ENCODE measurements at places on chromosomes 3 and 15. TPM values are rescaled to one million over a fixed set of nuclear protein-coding genes. Genes with fewer than 3 reads are reported as not detected.

DNA sequence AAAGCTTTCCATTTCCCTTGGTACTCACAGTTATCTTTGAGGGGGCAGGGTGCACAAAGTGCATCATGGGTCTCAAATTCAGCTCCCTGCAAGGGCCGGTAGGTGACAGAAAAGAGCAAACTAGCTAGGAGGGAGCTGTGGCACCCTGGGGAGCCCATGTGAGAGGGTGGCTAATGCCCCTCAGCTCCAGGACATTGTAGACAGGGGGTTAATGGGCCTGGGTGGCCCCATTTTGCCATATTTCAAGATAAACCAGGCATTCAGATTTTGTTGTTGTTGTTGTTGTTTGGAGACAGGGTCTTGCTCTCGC is 3.7 kb upstream of the SLC6A6 start:
- H3K4me3 ChIP-seq, result no peak overlapping the region
- DNase-seq, result no peak
- no peak overlapping the region for H3K27ac ChIP-seq

- DNase-seq, result no peak
- H3K27ac ChIP-seq, result no peak overlapping the region
- H3K4me1 ChIP-seq, result no peaks in the 10 kb centered on the region
- no peaks in the 10 kb centered on the region for H3K27me3 ChIP-seq
- H3K4me3 ChIP-seq, result no peak overlapping the region
Measured at GRCh38 chr15:90685591-90686434, 31.3 kb upstream of the BLM start.

GRCh38 chr15:39075756-39076341 is 505.0 kb upstream of the THBS1 start:
- no peaks in the 10 kb centered on the region for H3K4me1 ChIP-seq
- no peak overlapping the region for H3K4me3 ChIP-seq
- no peaks in the 10 kb centered on the region for H3K27me3 ChIP-seq
- H3K27ac ChIP-seq, result no peak overlapping the region
- no peak for DNase-seq

- no peak for DNase-seq
- no peaks in the 10 kb centered on the region for H3K4me1 ChIP-seq
- no peak overlapping the region for H3K27ac ChIP-seq
- H3K27me3 ChIP-seq, result no peaks in the 10 kb centered on the region
- no peak overlapping the region for H3K4me3 ChIP-seq
Measured at GRCh38 chr3:45975686-45976085, 19.9 kb downstream of the FYCO1 start.

- no peaks in the 10 kb centered on the region for H3K36me3 ChIP-seq
- no peak overlapping the region for H3K4me3 ChIP-seq
- H3K27me3 ChIP-seq, result no peaks in the 10 kb centered on the region
- H3K4me1 ChIP-seq, result peaks cover 43% of the 10 kb centered on the region
- DNase-seq, result no peak
Measured at GRCh38 chr3:100274361-100274760, 13.6 kb downstream of the TBC1D23 start.

DNA sequence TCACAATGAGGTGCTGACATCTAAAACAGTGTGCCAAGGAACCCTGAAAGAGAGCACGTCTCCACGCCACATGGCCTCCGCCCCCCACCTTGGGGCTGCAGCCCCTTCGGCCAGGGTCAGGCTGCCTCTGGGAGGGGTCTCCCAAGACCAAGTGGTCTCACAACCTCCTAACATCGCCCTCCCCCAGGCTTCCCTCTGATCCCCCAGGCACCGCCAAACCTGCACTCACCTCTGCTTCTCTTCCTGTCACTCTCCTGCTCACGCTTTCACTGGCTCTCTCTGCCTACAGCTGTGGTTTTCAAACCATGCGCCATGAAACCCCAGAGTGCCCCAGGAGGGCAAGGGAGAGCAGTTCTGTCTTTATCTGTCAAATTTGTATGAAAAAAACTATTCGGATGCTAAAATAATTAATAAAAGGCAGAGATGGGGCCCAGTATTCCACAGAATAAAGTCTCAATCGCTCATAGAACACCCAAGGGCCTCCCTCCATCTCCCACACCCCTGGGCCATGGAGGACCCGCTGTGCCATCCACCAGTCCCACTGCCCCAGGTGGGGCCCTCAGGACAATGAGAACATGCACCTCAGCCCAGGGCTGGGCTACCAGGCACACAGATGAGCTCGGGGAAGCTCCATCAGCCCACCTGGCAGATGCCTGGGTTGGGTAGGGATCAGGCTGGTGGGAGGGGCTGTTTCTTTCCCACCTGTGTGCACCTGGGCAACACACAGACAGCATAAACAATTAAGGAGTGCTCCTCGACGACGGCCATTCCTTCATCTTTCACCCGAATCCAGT is 21.5 kb downstream of the CYFIP1 start:
- no peak for DNase-seq
- H3K27ac ChIP-seq, result peak overlapping the region; percentile 84
- H3K4me3 ChIP-seq, result no peak overlapping the region
- no peaks in the 10 kb centered on the region for H3K36me3 ChIP-seq
- no peaks in the 10 kb centered on the region for H3K27me3 ChIP-seq
- H3K4me1 ChIP-seq, result peaks cover 88% of the 10 kb centered on the region

GRCh38 chr3:187498211-187498724 is 130.1 kb downstream of the RTP4 start:
- no peaks in the 10 kb centered on the region for H3K27me3 ChIP-seq
- no peak overlapping the region for H3K4me3 ChIP-seq
- no peaks in the 10 kb centered on the region for H3K36me3 ChIP-seq
- no peak overlapping the region for H3K27ac ChIP-seq
- no peaks in the 10 kb centered on the region for H3K4me1 ChIP-seq

DNA sequence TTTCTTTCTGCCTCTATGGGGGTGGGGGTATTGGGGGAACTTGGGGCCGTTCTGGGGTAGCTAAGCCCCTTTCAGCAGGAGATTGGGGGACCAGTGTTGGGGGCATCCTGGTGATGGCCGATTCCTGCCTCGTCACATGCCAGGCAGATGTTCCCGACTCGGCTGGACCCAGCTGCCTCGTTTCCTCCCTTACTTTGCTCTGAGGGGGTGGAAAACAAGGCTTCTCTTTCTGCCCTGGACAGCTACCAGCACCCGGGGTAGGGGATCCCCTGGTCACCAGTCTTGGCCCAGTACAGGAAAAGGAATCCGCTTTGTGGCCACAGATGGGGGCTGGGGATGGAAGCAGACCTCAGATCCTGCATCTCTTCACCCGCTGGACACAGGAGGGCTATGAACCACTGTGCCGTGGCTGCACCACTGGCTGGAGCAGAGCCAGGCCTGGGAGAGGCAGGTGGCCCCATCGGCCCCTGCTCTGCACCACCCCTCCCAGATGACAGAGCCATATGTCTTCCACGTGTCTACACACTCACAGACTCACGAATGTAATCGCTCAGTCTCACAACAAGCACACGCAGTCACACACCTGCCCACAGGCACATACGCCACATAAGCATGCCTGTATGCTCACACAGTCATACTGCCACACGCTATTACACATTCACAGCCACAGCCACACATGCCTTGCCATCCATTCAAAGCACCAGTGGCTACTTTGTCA is 12.4 kb downstream of the SNX33 start:
- H3K36me3 ChIP-seq, result peaks cover 59% of the 10 kb centered on the region
- H3K27me3 ChIP-seq, result no peaks in the 10 kb centered on the region
- H3K27ac ChIP-seq, result peak overlapping the region; percentile 79
- no peak for DNase-seq

- no peaks in the 10 kb centered on the region for H3K27me3 ChIP-seq
- H3K4me1 ChIP-seq, result no peaks in the 10 kb centered on the region
- H3K27ac ChIP-seq, result no peak overlapping the region
- no peaks in the 10 kb centered on the region for H3K36me3 ChIP-seq
- H3K4me3 ChIP-seq, result no peak overlapping the region
Measured at GRCh38 chr15:89761009-89761831, 10.2 kb upstream of the MESP1 start.

GRCh38 chr15:32007355-32007960 is 22.9 kb upstream of the CHRNA7 start:
- no peaks in the 10 kb centered on the region for H3K4me1 ChIP-seq
- no peak overlapping the region for H3K4me3 ChIP-seq
- H3K36me3 ChIP-seq, result no peaks in the 10 kb centered on the region
- no peak for DNase-seq

The C2CD4A gene
- total RNA-seq, result 0.25 TPM

The STAC gene
- 1.5 TPM for total RNA-seq

The SNURF gene
- total RNA-seq, result 58.2 TPM

The ACAN gene
- total RNA-seq, result 0.10 TPM

The P2RY1 gene
- 3.2 TPM for total RNA-seq

The MESP1 gene
- total RNA-seq, result 5.6 TPM

The STAG1 gene
- 19.7 TPM for total RNA-seq
